COR-L47 (cell line): ENCODE measurements at places on chromosomes 6 and 20.

DNA sequence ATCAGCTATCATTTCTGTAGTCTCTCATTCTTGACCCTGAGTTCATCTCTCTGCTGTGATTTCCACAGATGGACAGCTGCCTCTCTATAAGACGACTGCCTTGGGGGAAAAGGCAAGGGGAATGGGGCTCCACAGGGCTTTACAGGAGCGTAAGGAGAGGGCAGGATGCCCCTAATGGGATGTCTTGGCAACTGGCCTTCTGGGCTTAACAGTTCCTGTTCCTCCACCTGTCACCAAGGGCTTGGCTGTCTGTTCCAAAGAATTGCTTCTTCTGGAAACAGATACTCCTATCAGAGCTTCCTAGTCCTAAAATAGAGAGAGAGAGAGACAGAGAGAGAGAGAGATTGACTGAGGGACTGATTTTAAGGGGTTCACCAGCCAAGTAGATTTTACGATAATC lies 181.9 kb downstream of the TMEM200A start:
- DNase-seq: no peak

DNA sequence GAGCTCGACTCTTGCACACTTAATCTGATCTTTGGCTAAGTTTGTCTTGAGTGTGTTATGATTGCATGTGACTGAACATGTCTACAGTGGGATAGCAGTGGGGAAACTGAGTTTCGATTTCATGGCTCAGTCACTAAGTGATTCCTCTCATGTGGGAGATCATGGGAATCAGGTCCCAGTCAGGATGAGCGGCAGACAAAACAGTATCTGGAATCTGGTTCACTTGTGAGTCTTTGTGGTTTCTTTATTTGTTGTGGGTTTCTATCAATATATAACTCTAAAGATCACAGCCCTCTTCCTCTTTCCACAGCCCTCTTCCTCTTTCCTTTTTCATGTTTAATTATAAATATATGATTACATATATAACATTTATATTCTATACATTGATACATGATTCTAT lies 4.0 kb downstream of the RPP21 start:
- DNase-seq: no peak

GRCh38 chr6:91669154-91669870 lies 1082.4 kb upstream of the MAP3K7 start:
- DNase-seq: peak; percentile 67

GRCh38 chr6:123980311-123980710 lies 176.6 kb downstream of the NKAIN2 start:
- DNase-seq: no peak

GRCh38 chr6:37669306-37669705 lies 28.4 kb downstream of the MDGA1 start:
- DNase-seq: no peak

DNA sequence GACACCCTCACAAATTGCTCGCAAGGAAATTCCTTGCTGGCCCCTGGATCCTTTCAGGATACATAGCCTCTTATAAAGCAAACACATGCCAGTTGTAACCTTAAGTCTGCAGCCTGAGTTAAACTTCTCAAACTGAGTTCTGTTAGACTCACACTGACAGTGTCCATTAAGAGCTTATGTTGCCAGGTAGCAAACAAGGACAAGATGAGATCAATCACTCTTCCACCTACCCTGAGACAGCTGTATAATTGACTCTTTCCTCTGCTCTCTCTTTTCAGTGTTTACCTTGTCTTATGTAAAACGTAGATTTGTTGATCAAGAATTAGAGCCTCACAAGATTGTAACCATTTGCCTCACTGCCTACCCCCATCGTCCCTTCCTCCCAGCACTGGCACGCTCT lies 359.8 kb downstream of the EPM2A start:
- DNase-seq: no peak

GRCh38 chr20:8918145-8918544 lies 150.7 kb upstream of the PLCB4 start:
- no peak for DNase-seq

- DNase-seq: no peak
Observed at GRCh38 chr6:26352315-26352714, 12.7 kb upstream of the BTN3A2 start.

- no peak for DNase-seq
Observed at GRCh38 chr6:81736428-81736827, 16.1 kb downstream of the TENT5A start.

- DNase-seq: no peak
Observed at GRCh38 chr6:70303034-70303525, at the start of gene COL9A1. Gene COL9A1 (minus strand): TSS chr6:70303084. CDS start chr6:70302924, 160 bp downstream.

- no peak for DNase-seq
Observed at GRCh38 chr6:150142670-150143515, at the start of gene PPP1R14C. Gene PPP1R14C (plus strand): TSS chr6:150143044. CDS start chr6:150143193, 149 bp downstream.

- no peak for DNase-seq
Observed at GRCh38 chr6:161838306-161839035, 564.6 kb upstream of the AGPAT4 start.

- DNase-seq: no peak
Observed at GRCh38 chr6:156028335-156029131, 572.9 kb upstream of the NOX3 start.

DNA sequence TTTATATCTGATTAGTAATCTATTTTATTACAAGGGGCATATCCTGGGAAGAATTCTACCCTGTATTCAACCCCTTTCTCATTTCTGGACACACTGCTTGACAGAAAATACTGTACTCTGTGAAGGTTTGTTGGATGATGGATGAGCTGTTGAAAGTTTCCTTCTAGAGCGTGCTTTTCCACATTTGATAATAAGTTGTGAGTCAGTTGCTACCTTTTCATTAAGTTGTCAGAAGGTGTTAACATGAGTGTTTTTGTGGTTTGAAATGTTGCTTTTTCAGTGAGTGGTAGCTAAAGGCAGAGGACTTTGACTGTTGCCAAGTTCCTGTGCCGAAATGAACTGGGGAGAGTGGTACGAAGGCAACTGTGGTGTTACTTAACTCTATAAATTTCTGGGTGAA lies 3.9 kb upstream of the ECI2 start:
- no peak for DNase-seq

DNA sequence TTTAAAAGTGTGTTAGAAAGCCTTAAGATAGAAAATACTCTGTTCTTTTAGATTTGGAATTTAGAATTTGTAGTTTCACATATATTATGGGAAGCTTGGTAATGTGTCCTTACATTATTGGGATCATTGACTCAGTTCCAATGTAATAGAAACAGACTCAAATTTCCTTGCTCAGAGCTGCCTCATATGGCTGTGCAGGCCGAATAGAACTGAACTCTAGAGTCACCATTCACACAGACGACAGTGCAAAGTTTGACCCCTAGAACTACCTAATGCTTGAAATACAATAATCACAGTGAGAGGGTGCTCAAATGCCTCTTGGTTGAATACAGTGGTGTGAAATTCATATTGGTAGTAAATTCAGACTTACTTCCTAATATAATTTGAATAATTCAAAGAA lies 482.7 kb upstream of the CITED2 start:
- DNase-seq: no peak

DNA sequence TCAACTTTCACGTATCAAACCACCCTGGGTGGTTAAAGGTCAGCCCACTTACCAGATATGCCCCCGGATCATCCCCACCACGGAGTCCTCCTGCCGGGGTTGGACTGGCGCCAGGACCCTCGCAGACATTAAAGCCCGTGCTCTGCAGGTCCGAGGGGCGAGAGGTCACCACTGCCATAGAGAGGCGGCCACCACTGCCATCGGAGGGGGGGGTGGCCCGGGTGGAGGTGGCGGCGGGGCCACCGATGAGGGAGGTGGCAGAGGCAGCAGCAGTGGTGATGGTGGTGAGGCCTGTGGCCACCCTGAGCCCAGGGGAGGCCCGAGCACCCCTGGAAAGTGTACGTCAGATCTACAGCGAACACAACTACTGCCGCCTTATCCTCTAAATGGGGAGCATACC lies 76.3 kb downstream of the ASXL1 start:
- no peak for DNase-seq

GRCh38 chr20:49029203-49029602 lies 16.9 kb upstream of the CSE1L start:
- no peak for DNase-seq

GRCh38 chr6:111676383-111676782 lies 70.7 kb upstream of the TRAF3IP2 start:
- DNase-seq: no peak

DNA sequence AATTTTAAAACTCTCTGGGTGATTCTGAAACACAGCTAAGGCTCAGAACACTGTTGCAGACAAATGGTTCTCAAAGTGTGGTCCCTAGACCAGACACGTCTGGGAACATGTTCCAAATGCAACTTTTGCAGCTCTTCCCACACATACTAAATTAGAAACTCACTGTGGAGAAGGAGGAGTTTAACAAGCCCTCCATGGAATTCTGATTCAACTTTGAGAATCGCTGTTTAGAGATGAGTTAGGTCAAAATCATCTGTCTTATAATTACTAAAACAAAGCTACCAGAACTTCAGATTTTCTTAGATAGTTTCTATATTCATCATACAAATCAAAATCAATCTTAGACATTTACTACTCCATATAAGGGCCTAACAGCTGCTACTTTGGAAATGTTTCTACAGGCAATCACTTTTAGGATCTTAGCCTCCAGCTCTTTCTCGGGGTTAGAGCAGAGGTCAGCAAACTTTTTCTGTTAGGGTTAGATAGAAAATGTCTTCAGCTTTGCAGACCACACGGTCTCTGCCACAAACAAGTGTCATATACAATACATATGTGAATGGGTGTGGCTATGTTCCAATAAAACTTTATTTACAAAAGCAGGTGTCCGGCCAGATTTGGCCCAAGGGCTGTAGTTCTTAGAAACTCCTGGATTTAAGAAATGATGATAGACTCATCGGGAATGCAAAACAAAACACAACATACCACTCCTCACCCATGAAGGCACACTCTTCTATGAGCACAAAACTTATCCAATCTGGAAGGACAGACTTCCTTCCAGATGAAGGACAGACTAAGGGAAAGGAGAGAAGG lies 50.0 kb upstream of the ARHGAP18 start:
- DNase-seq: no peak

DNA sequence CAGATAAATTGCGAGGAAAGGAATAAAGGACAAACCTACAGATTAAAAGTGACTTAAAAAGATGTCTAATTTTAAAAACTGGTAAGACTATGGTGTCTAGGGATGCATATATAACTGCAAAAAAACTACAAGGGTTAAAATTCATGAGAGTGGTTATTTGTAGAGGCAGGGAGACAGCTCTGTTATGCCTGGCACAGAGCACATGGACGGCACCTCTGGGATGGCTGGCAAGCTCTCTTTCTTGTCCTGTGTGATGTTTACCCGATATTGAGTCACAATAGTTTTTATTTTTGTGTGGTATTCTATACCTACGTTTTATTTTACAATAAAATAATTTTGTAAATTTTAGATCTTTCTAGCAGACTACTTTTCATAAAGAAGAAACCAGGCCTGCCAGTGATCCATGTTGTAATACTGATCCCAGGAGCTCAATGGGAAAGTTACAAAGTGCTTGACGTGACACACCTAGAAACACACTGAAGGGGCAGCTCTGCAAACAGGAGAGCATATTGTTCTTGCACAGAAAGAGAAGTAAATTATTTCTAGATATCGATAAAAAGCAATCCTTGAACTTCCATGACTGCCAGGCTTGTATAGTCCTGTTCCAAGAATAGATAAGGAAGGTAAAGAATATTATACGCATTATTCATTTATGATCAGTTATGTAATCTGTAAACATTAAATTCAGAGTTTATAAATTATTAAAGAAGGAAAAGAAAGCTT lies 290.0 kb downstream of the PTPRK start:
- DNase-seq: no peak

DNA sequence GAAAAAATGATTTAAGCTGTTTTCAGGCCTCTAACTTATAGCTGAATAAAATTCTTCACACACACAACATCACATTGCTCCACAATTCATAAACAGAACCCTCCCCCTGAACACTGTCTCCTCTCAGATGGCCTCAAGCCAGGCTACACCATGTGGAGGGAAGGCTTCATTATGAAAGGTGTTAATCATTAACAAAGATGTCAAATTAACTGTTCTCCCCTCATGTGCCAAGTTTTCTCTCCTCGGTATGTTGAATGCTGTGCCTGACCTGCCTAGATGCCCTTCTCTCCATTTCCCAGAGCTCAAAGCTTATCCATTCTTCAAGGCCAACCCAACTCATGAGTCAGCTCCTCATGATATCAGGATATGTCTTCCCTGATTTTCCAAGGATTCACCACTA lies 210.4 kb downstream of the GMDS start:
- DNase-seq: no peak

DNA sequence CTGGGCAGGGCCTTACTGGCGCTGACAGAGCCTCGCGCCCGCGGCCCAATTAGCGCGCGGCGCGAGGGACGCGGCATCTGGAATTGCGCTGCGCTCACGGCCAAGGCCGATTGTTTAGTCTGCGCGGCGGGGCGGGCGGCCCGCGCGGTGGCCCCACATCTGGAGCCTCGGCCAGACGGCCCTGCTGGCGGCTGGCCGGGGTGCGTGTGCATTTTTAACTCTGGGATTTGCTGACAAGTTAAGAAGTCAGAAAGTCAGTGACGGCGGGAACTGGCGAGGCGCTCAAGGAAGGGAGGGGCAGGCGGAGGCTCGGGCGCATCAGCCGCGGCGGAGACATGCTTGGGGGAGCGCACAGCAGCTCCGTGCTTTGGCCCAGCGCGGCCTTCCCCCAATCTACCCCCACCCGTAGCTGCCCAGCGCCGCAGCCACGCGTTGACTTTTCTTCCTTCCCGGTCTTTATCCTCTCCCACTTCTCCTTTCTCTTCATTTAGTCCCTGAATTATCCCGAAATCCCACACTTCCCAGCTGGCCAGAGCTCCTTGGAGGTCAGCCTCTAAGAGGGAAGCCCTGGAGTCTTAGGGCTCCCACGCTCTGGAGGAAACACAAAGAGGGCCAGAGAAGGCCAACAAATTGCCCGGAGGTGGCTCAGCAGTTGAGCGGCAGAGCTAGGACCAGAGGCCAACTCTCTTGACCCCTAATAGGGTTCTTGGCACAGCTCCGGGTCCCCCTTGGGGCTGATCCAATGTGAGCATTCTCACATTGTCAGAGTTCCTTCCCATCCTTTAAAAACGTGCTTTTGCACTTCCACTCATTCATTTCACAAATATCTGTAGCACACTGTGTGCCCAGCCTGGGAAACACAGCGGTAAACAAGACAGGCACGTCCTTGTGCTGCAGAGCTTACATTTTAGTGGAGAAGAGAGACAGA lies 40.8 kb upstream of the FOXP4 start:
- DNase-seq: no peak

GRCh38 chr6:140370976-140371870 lies 996.8 kb upstream of the CITED2 start:
- no peak for DNase-seq
